ENCODE measurements at places on chromosomes 6 and 20.

DNA sequence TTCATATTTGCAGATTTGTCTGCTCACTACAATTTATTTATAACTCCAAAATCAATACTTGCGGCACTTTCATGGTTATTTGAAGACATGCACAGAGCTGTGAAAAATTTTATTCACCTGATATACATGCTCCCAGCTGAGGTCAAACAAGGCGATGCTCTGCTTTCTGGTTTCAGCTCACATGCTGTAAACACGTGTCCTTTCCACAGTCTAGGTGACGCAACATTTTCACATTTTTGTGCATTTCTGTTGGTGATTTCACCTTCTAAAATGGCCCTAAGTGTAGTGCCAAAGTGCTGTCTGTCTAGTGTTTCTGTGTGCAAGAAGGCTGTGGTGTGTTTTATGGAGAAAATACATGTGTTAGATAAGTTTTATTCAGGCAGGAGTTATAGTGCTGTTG, 650.5 kb downstream of the RNF144B start:
- no peak for DNase-seq

GRCh38 chr20:9052136-9052535, 16.8 kb upstream of the PLCB4 start:
- no peak for DNase-seq

- DNase-seq = no peak
Observed at GRCh38 chr6:132511210-132511830, 1.6 kb downstream of the STX7 start.

GRCh38 chr20:17026346-17026745, 200.5 kb upstream of the PCSK2 start:
- DNase-seq = no peak

DNA sequence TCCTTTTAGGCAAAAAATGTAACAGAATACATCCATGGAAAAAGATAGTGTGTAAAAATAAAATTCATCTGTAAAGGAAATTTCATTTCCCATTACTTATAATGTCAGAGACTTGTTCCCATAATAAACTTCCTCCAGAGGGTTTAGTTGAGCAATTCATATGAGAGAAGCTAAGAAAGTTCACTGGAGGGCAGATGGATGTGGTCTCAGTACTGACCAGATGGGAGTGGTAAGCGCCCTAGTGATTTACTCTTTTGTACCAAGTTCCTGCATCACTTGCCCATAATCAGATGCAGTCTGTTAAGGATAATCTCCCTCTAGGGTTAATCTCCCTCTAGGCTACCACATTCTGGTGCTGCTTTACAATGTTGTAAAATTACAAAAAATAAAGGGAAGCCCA, 61.7 kb downstream of the ESF1 start:
- no peak for DNase-seq

GRCh38 chr6:56909115-56909907, 45.6 kb upstream of the BEND6 start:
- DNase-seq = no peak

DNA sequence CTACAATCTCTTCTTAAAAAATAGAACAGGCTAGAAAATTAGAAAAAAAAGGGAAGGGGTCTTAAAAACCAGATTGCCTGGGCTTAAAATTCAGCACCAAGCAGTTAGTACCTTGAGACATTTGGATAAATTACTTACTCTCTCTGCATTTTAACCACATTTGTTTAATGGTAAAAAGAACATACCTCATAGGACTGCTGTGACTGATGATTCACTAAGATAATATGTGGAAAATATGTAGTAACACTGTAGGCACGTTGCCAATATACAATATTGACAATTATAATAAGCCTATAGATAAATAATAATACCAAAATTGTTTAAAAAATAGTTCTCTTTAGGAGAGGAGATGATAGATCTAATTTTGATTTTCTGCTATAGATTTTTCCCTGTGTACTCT, 750.4 kb downstream of the TENT5A start:
- DNase-seq = no peak
